Panc1 (cell line): ENCODE measurements at places on chromosomes 2 and 18. TPM values are rescaled to one million over a fixed set of nuclear protein-coding genes. Genes with fewer than 3 reads are reported as not detected.

DNA sequence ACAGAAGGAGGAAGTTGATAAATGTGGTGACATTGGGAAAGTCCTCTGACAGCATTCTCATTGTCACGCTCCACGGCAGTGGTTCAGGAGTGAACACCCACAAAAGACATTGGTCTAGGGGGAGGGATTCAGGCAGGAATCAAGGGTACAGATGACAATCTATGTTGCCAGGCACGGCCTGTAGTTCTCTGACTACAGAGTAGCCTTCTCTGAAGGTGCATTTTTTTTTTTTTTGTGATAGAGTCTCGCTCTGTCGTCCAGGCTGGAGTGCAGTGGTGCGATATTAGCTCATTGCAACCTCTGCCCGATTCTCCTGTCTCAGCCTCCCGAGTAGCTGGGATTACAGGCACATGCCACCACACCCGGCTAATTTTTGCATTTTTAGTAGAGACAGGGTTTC lies 7.4 kb upstream of the MOB1A start:
- DNase-seq = no peak

DNA sequence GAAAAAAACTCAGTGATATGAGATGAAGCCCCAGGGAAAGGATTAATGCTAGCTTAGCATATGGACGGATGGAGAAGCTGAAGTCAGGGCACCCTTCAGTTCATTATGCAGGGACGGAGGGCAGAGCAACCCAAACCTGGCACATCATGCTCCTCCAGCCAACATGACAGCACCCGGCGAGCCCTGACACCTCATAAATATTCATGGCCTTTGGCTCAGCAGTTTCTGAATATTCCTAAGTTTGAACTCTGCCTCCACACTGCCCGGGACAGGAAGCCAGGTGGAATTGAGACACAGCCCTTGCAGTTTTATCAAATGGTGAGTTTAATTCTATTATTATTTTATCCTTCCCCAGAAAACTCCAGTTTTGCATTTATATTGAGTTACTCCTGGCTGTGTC lies 87.3 kb upstream of the SH3BP4 start:
- no peak for DNase-seq

- no peak for DNase-seq
Measured at GRCh38 chr2:165953306-165953654, 296 bp downstream of the TTC21B start.

DNA sequence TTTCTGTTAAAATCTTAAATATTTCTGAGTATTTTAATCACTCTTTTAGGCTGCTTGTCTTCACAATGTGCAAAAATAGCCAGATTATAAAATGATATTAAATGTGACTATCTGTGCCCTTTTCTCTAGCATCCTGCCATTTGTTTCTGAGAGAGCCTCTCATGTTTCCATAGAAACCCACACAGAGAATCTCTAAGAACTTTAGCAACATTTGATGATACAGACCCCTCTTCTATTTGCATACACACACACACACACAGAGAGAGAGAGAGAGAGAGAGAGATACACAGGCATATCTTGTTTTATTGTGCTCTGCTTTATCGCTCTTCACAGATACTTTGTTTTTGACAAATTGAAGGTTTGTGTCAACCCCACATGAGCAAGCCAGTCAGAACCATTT lies 134.5 kb upstream of the DDX18 start:
- no peak for DNase-seq

DNA sequence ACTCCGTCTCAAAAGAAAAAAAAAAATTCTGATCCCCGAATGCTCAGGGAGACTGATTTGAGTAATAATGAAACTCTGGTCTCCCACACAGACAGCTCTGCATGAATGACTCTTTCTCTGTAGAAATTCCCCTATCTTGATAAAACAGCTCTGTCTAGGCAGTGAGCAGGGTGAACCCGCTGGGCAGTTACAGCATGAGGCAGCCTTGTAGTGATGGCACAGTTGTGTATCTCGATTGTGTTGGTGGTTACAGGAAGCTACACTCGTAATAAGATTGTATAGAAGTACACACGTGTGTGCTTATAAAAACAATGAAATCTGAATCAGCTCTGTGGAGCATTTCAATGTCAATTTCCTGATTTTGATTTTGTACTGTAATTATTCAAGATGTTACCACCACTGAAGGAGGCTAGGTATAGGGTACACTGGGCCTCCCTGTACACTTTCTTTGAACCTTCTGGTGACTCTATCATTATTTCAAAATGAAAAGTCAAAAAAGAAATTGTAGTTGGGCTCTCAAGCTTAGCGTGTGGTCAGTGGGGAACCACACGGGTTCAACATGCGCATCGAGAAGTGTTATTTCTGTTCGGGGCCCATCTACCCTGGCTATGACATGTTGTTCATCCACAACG lies 34.9 kb upstream of the ATP8B1 start:
- DNase-seq = no peak

- no peak for DNase-seq
Measured at GRCh38 chr2:2809771-2810170, 478.7 kb upstream of the MYT1L start.

GRCh38 chr2:42768706-42769256 lies 4.8 kb upstream of the OXER1 start:
- no peak for DNase-seq

- DNase-seq = no peak
Measured at GRCh38 chr2:23219666-23220065, 165.3 kb upstream of the KLHL29 start.

GRCh38 chr2:130829015-130829414 lies 7.7 kb upstream of the ARHGEF4 start:
- DNase-seq = no peak

GRCh38 chr2:217884985-217885384 lies 117.8 kb downstream of the TNS1 start:
- no peak for DNase-seq

DNA sequence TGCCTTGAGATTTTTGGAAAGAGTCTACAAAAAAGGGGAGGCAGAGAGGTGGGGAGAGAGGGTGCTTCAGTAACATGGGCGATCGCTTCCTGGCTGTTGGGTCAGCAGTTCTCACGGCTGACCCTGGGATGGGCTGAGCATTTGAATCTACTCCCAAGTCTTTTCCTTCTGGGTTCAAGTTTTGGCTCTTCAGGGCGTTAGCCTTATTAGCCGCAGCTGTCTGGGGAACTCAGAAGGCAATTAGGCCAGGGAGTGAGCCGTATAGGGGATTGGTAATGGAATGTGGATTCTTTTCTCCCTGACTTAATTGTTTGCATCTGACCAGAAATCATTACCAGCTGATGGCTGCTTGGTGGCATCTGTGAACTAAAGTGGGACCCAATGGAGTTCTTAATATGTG lies 250.5 kb upstream of the SKOR2 start:
- no peak for DNase-seq

GRCh38 chr2:230872968-230873660 lies 8.4 kb downstream of the ITM2C start:
- DNase-seq = no peak

DNA sequence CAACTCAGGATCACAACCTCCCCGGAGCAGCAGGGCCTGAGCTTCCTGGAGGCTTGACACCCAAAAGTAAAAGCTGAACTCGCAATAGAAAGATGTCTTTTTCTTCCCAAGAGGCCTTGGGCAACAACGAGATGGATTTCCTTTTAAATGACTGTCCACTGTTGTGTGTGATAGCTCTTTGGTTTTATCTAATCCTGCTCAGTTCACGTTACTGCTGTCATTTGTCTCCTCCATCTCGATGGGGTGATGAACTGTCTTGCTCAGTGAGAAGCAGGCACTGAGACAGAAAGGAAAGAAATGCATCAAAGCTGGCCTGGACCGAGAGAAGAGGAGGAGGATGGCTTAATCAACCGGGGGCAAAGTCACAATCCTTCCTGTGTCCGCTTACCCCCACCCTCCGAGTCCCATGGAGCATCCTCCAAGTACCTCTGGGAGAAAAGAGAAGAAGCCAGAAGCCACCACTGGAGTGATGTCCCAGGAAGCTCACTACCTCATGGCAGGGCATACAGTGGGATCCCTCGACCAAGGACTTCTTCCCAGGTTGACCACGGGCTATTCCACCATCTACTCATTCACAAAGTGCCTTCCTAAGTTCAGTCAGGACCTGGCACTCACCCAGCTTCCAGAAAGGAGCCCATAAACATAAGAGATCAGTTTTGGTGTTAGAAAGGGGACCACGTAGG lies 68.5 kb downstream of the GALNT14 start:
- DNase-seq = no peak

RFX8 gene
- total RNA-seq = not detected

COL6A3 gene
- 0.69 TPM for total RNA-seq

FOXI3 gene
- total RNA-seq = not detected

SERPINB11 gene
- not detected for total RNA-seq

WDFY1 gene
- 48.5 TPM for total RNA-seq

ANO7 gene
- total RNA-seq = 6.9 TPM
